ENCODE measurements at places on chromosomes 1 and 21.
A peak's percentile ranks its signal among the peaks of the same experiment; 100 is the strongest.

- DNase-seq: no peak
These were observed 9.2 kb downstream of the NR5A2 start for GRCh38 chr1:200036619-200037270.

- DNase-seq: no peak
These were observed 442.1 kb downstream of the PTBP2 start for GRCh38 chr1:97163591-97164275.

DNA sequence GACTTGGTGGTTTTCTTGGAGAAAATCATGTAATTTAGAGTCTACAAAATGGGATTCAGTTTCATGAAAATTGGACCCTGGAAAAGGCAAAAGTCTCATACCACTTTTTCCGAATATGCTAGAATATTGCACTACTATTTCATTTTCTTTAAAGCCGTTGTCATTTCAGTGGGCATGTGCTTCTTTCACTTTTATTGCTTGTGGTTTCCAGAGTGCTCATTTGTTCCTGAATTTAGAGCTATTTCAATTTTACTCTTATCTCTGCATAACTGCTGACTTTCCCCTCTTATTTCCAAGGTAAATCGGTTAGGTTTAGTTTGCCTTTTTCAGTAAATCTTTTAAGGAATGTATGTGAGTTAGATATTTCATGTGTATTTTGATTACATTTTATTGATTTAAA, 11.6 kb downstream of the HHAT start:
- no peak for DNase-seq

DNA sequence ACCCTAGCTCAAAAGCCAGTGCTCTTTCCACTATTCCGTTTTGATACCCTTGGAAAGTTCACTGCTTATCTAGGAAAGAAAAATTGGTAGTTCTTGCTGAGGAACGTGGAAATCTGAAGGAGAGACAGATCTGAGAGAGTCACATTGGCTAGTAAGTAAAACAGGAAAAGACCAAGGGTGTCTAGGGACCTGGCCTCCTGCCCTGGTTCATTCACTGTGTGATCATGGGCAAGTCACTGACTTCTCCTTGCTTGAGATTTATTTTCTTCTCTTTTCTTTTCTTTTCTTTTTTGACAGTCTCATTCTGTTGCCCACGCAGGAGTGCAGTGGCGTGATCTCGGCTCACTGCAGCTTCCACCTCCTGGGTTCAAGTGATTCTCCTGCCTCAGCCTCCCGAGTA, 90.8 kb downstream of the NFIA start:
- DNase-seq: no peak

DNA sequence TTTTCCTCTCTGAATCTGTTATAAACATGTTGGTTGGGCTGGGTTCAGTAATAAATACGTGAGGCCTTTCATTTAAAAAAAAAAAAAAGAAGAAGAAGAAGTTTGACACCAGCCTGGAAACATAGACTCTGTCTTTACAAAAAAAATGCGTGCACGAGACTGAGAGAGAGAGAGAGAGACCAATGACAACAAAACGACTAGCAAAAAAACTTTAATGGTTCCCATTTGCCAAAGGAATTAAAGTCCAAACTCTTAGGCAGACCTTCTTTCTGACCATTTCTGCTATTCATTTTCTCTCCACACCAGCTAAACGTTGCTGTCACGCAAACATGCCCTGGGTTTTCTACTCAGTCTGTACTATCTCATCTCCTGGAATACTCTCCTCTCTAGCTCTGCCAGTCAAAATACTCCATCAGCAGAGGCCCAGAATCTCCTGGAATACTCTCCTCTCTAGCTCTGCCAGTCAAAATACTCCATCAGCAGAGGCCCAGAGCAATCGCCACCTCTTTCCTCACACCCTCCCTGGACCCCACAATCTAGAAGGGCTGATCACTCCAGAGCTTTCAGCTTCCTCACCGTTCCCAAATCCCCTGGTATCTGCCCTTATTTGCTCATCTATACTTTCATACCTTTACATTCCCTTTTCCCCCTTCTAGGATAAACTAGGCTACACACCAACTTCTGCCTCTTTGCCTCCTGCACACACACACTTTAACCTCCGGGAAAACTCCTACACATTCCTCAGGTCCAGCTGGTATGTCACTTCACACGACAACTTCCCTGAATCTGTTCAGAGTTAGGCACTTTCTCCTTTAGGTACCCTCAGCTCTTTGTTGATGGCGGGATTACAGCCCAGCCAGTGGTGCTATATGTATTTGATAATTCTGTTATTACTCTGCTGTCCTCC, 100.0 kb downstream of the CDC7 start:
- no peak for DNase-seq

GRCh38 chr1:234368320-234369032, 4.8 kb upstream of the COA6 start:
- no peak for DNase-seq

- no peak for DNase-seq
These were observed 6.4 kb downstream of the TGFB2 start for GRCh38 chr1:218351391-218352074.

- DNase-seq: no peak
These were observed 145.3 kb downstream of the PCBP3 start for GRCh38 chr21:45788637-45789506.

DNA sequence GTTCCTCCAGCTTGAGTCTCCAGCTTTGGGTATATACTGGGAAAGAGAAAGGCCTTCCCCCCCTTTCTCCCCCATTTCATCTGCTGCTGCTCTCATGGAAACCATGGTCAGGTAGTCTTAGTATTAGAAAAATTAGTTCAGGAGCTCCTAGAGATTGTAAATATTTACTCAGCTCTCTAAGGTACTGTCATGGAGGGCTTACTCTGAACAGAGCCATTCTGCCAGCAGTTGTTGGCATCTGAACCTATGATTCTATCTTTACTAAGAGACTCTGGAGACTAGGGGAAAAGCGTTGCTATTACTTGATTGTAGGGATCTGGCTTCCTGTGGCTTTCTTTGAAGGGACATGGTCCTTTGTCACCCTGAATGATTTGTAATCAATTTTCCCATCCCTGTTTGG, 6.1 kb downstream of the INTS3 start:
- no peak for DNase-seq

DNA sequence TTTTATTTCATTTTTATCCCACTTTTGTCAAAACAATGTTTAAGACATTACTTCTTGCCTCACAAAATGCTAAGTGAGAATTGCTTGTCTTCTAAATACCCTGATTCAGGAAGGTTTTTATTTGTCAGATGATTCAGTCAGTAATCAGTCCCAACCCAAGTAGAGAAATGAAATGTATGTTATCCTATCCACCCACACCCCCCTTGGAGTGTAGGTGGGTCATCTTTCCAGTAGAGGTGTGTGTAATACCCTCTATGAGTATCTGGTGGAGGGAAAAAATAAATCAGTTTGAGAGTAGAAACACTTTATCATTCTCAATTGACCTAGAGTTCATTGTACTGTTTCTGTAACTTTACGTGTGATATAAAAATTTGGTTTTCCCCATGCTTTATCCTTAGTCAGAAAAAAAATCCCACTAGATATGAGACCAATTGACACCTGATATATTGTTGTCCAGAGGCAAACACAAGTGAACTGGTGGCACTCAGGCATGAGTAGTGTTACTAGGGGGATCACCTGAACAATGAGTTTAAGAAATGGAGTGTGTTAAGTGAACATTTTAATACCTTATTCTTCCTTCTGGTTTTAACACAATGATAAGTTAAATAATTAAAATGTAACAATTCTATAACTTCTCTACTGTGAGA, 153.8 kb upstream of the C1orf105 start:
- DNase-seq: no peak

DNA sequence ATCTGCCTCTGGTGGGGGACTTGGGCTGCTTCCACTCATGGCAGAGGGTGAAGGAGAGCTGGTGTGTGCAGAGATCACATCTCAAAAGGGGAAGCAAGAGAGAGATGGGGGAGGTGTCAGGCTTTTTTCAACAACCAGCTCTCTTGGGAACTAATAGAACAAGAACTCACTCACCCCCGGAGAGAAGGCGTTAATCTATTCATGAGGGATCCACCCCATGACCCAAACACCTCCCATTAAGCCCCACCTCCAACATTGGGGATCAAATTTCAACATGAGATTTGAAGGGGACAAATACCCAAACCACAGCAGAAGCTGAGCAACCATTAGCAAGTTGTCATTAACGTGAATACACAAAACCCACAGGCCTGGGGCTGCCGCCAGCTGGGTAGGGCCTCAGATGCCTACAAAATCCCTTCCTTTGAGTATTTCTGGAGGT, 12.0 kb upstream of the VWA5B1 start:
- DNase-seq: no peak

- DNase-seq: no peak
These were observed 13.9 kb downstream of the BSND start for GRCh38 chr1:55012661-55013060.

- DNase-seq: no peak
These were observed 271.5 kb upstream of the TMEM51 start for GRCh38 chr1:14881775-14882672.

DNA sequence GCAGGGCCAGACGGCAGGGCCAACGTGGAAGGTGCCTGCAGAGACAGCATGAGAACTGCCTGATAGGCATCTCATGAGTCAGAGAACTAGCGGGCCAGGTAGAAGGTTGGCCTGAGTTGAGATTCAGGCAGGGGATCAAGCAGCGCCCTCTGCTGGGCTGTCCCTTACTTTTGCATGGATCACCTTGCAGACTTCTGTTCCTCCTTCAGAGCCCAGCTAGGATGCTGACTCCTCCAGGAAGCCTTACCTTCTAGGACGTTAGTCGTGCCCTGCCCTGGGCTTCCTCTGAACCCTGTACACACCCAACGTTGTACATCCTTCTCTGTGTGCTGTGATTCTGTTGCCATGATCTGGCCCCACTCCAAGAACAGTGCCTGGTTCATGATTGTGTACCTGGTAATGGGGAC, 231.3 kb upstream of the VAMP3 start:
- DNase-seq: no peak

GRCh38 chr21:44005593-44005992, 6.5 kb upstream of the TRAPPC10 start:
- no peak for DNase-seq

- DNase-seq: no peak
These were observed 153.2 kb downstream of the LYPLAL1 start for GRCh38 chr1:219326843-219327242.

GRCh38 chr1:197884173-197884572, 18.3 kb upstream of the C1orf53 start:
- no peak for DNase-seq

DNA sequence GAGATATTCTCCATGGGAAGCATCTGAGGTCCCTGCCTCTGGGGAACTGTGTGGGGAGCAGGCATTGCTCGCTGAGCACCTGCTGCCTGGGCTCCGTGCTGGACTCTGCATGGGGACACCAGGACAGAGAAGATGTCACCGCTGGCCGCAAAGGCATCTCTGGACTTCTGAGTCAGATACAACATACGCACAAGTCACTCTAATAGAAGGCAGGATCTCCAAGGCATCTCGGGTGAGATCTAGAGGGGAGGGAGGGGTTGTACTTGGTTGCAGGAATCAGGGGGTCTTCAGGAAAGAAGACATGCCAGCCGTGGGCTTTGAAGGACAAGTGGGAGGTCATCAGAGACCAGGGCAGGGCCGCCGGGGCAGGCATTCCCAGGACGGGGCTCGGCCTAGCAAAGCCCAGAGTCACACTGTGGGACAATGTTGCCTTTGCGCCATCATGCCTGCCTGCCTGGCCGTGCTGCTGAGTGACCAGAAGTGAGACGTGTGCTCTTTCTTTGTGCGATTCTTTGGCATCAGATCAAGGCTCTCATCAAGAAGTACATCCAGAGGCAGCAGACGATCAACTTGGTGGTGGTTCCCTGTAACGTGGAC, 28.3 kb downstream of the MX2 start:
- DNase-seq: no peak

DNA sequence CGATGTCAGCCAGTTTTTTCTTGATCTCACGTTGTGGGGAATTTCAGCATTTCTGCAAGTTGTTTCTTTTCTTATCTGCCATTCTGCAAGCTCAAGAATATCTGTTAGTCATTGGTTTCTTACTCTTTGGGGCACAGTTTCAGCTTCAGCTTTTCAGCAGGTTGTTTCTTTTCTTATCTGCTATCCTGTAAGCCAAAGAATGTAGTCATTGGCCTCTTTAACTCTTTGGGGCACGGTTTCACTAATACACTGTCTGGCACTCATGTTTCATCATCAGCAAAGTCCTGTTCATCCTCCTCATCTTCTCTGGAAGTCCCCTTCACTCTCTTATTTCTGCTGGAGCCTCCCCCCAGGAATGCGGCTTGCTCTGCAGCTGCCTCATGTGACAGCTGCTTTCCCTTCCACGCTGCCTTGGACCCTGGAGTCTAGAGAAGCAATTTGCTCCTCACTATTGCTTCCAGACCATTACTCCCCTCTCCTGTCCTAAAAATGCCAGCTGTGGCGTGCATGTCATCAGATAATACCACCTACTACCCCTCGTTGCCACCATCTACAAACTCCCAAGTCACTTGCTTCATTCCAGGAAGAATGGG, 67.0 kb upstream of the CACNA1E start:
- DNase-seq: no peak

- no peak for DNase-seq
These were observed 539.2 kb upstream of the OLFM3 start for GRCh38 chr1:102535829-102536505.

- DNase-seq: no peak
These were observed 5.7 kb upstream of the TTLL10 start for GRCh38 chr1:1167841-1168450.

DNA sequence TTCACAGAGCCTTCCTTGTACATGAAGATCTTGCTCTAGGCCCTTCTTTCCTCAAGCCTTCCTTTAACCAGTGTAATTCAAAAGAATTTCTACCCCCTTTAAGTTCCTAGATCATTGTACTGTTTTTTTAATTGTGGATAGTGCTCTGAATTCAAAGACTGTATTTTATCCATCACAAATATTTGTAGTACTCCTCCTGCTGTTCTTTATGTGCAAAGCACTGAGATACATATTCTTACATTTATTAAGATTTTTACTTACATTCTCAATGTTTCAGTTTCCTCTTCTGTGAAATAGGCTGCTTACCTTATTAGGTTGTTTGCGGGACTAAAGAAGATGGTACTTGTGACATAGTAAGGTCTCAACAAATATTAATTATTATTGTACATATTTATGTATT, 168.8 kb upstream of the PDE4B start:
- DNase-seq: no peak

DNA sequence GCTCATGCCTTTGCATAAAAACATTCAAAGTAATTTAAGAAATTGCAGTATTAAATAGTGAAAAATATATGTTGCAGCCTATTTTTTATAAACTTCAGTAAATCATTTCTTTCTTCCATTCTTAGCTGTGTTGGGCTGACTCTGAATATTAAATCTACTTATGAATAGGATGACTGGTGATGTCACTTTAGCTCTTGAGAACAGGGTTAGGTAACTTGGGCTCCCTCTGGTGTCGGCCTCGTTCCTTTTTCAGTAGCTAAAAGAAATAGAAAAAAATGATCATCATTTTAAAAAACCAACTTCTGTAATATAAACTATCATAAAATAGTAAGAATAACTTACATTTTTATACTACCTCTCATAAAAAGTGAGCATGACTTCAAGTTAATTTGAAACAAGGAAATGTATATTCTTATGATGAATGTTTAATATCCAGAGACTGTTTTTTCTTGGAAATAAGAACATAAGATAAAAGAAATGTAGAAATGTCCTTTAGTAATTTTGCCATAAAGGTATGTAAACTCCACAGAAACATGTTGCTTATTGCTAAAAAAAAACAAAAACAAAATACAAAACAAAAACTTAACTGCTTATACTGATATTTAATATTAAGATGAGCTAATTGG, 26.8 kb upstream of the NCAM2 start:
- DNase-seq: peak; percentile 24

- DNase-seq: no peak
These were observed 317.7 kb upstream of the DAB1 start for GRCh38 chr1:57741521-57741920.

Measured in D721Med (cell line).